ENCODE measurements at places on chromosomes 12 and 14.

DNA sequence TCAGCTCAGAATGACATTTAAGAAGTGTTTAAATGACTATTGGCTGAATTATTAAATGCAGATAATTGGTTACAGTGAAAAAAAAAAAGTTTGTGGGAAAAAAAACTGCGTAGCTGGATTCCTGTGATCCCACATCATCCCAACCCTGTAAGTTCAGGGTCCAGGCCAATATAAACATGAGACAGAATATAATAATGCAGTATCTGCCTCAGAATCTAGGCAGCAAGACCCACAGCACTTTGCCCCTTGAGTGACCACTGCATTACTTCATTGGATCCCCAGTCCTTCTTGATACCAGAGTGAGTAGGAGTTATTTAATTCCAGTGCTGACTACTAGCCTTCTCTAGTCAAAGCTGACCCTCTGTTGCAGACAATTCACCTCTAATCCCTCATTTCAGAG, 272.6 kb downstream of the CCER1 start:
- H3K36me3 ChIP-seq, result no peaks in the 10 kb centered on the region
- no peak for DNase-seq
- no peaks in the 10 kb centered on the region for H3K4me1 ChIP-seq
- H3K27ac ChIP-seq, result no peak overlapping the region

DNA sequence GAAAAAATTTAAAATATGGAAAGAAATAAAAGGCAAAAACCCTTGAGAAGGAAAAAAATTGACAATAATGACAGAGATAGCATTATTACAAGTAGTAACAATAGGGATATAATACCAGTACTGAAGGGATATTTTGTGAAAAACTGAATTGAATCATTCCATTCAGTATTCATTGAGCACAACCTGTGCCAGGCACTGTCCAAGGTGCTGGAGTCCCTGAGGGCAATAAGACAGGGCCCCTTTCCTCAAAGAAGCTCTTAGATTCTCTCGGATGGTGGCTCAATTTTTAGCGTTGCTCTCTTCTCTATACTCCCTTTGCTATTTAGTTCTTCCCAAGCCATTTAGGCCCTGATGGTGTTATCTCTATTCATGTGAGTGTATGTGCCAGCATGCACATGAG, 34.3 kb upstream of the GAS2L3 start:
- H3K27me3 ChIP-seq, result peaks cover 9% of the 10 kb centered on the region
- H3K4me1 ChIP-seq, result no peaks in the 10 kb centered on the region
- no peak overlapping the region for H3K27ac ChIP-seq
- no peaks in the 10 kb centered on the region for H3K36me3 ChIP-seq

DNA sequence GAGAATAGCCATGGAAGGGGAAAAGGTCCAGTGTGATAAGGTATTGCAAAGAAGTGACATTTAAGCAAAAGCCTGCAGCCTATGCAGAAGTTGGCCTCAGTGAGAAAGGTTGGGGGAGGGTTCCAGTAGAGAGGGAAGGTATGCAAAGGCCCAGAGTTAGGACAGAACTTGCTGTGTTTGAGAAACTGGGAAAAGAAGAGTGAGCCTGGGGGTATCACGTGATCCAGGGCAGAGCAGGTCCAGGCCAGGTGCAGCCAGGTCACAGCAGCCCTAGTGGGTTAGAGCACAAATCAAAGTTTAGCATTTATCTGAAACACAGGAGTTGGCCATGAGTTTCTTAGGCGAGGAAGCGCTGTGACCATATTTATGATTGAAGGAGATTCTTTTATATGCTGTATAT, 1.6 kb downstream of the SERPINA5 start:
- no peaks in the 10 kb centered on the region for H3K4me1 ChIP-seq
- no peaks in the 10 kb centered on the region for H3K36me3 ChIP-seq
- H3K27ac ChIP-seq, result no peak overlapping the region
- DNase-seq, result no peak
- no peak overlapping the region for H3K4me3 ChIP-seq

DNA sequence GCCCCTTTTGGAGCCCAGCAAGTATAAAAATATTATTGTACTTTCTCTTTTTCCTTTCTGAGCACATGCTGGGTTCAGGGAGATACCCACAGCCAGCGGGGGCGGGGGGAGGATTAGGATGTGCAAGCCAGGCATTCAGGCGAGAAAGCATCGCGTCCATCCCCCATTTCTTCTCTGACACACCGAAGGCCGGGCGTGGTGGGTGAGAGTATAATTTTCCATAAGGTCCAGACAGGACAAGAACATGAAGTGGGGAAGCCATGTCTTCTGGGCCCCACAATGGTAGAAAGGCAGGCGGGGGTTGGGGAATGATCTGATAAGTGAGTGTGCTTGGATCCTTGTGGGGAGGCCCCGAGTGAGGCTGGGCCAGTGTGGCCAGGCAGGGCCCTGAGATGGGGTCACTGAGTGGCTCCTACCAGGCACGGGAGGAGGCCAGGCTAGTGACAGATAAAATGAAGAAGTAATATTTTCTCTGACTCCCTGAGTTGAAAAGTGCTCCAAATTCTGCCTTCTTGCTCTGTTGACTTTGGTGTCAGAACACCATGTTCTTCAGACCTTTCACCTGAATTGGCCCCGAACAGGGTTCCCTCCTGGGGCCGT, 10.7 kb upstream of the LRTM2 start:
- H3K4me3 ChIP-seq, result no peak overlapping the region
- peaks cover 13% of the 10 kb centered on the region for H3K4me1 ChIP-seq
- H3K27ac ChIP-seq, result no peak overlapping the region
- no peaks in the 10 kb centered on the region for H3K27me3 ChIP-seq
- no peak for DNase-seq
- H3K36me3 ChIP-seq, result no peaks in the 10 kb centered on the region

GRCh38 chr14:90253826-90254225, 2.5 kb upstream of the PSMC1 start:
- no peak for DNase-seq
- no peak overlapping the region for H3K27ac ChIP-seq
- H3K4me3 ChIP-seq, result no peak overlapping the region
- H3K27me3 ChIP-seq, result peaks cover 6% of the 10 kb centered on the region
- peaks cover 17% of the 10 kb centered on the region for H3K36me3 ChIP-seq
- H3K4me1 ChIP-seq, result peaks cover 30% of the 10 kb centered on the region

GRCh38 chr12:60071759-60072191, 475.9 kb downstream of the SLC16A7 start:
- no peaks in the 10 kb centered on the region for H3K4me1 ChIP-seq
- DNase-seq, result no peak
- H3K4me3 ChIP-seq, result no peak overlapping the region
- no peaks in the 10 kb centered on the region for H3K36me3 ChIP-seq
- H3K27me3 ChIP-seq, result no peaks in the 10 kb centered on the region

- DNase-seq, result no peak
- peaks cover 35% of the 10 kb centered on the region for H3K27me3 ChIP-seq
- peaks cover 2% of the 10 kb centered on the region for H3K36me3 ChIP-seq
- H3K4me1 ChIP-seq, result no peaks in the 10 kb centered on the region
These were observed 38.7 kb upstream of the INSM2 start for GRCh38 chr14:35495278-35495677.

DNA sequence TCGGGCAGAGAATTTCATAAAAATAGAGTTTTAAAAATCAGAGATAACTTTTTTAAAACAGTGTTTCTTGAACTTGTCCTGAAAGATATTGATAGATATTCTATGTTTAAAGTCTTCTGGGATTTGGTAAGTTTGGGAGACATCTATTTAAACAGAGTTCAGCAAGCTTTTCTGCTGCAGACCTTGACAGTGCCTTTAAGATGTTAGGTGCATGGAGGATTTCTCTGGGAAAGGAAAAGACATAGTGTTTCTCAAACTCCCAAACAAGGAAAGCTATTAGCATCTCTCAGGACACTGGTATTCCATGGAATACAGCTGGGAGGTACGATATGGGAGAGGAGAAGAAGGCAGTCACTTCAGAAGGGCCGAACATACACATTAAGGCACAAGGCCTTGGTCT, 97.8 kb downstream of the RBM19 start:
- peaks cover 14% of the 10 kb centered on the region for H3K36me3 ChIP-seq
- DNase-seq, result no peak
- H3K4me1 ChIP-seq, result peaks cover 17% of the 10 kb centered on the region

- no peaks in the 10 kb centered on the region for H3K36me3 ChIP-seq
- no peak overlapping the region for H3K4me3 ChIP-seq
- H3K27ac ChIP-seq, result no peak overlapping the region
- H3K4me1 ChIP-seq, result peaks cover 9% of the 10 kb centered on the region
- no peak for DNase-seq
- no peaks in the 10 kb centered on the region for H3K27me3 ChIP-seq
These were observed 9.0 kb upstream of the EAPP start for GRCh38 chr14:34548472-34548981.

GRCh38 chr14:96205059-96205977, 679 bp downstream of the BDKRB2 start:
- H3K27me3 ChIP-seq, result peaks cover 32% of the 10 kb centered on the region
- DNase-seq, result no peak
- H3K4me3 ChIP-seq, result no peak overlapping the region
- no peaks in the 10 kb centered on the region for H3K36me3 ChIP-seq
- H3K27ac ChIP-seq, result no peak overlapping the region
- peaks cover 6% of the 10 kb centered on the region for H3K4me1 ChIP-seq

DNA sequence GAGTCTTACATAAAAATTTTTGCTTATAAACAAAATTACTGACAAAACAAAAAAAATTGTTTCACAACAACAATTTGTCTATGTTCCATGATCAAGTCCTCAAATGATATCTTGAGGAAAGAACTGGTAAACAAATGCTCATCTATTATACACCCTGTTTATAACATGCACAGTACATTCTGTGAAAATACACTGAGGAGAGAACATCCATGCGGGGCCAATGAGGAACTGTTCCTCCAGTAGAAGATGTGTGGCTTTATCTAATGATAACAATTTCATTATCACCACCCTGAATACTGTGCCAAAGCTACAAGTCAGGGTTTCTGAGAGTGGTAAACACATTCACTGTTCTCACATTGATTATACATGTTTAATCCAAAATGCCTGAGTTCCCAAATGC, 10.8 kb downstream of the MLH3 start:
- H3K4me1 ChIP-seq, result peaks cover 13% of the 10 kb centered on the region
- DNase-seq, result no peak
- H3K4me3 ChIP-seq, result no peak overlapping the region
- H3K36me3 ChIP-seq, result peaks cover 36% of the 10 kb centered on the region

- no peaks in the 10 kb centered on the region for H3K27me3 ChIP-seq
- H3K36me3 ChIP-seq, result no peaks in the 10 kb centered on the region
- DNase-seq, result no peak
These were observed 718.1 kb downstream of the DIO2 start for GRCh38 chr14:79493081-79493645.

GRCh38 chr14:33674927-33675326, 275.9 kb downstream of the EGLN3 start:
- H3K27ac ChIP-seq, result no peak overlapping the region
- no peaks in the 10 kb centered on the region for H3K36me3 ChIP-seq
- no peak for DNase-seq
- H3K27me3 ChIP-seq, result peaks cover 2% of the 10 kb centered on the region
- H3K4me1 ChIP-seq, result no peaks in the 10 kb centered on the region

Data from activated naive CD8-positive, alpha-beta T cell treated with anti-CD3 and anti-CD28 coated beads, Interleukin-2, amount 50 U/mL, for 24 hours (primary cell).